ENCODE measurements at places on chromosomes 5 and 9.

DNA sequence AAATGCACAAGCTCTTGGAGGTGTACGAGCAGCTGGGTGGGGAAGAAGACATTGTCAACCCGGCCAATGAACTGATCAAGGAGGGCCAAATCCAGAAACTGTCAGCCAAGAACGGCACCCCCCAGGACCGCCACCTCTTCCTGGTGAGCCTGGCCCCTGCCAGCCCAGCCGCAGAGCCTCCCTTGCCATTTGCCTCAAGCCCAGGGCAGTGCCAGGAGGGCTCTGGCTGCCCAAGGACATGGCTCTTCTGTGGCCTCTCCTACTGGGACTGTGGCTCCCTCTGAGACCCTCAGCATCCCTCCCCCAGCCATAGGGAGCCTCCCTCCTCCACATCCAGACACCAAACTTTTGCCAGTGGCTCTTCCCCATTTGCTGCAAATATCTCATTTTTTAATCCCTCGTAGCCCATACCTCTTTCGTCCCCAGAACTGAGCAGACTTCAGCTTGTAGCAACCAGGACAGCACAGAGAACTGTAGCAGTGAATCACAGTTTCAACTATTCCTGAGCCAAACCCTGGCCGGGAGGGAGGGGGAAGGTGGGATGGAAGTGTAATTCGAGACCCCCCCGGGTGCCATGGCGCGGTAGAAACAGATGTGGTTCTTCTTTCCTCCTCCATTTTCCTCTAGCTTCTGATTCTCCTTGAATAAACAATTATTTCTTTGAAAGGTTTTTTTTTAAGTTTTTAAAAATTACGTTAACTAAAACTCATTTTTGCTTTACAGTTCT lies 44.5 kb upstream of the SUSD3 start:
- DNase-seq, result no peak

DNA sequence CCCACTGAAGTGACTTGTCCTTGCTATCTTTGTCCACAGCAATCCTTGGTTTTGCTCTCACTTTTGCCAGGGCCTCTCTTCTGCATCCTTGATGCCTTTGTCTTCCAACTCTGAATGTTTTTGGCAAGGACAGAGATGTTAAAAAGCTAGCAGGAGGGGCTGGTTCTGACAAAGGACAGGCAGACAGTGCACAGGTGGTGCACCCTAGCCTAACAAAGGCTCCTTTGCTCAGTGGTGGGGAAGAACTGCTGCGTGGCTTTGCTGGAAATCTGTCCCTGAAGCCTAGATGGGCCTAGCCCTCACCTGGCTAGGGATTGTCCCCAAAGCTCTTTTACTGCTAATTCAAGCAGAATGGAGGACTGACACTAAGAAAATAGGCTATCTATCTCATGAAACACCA lies 233.5 kb downstream of the MAN2A1 start:
- no peak for DNase-seq

DNA sequence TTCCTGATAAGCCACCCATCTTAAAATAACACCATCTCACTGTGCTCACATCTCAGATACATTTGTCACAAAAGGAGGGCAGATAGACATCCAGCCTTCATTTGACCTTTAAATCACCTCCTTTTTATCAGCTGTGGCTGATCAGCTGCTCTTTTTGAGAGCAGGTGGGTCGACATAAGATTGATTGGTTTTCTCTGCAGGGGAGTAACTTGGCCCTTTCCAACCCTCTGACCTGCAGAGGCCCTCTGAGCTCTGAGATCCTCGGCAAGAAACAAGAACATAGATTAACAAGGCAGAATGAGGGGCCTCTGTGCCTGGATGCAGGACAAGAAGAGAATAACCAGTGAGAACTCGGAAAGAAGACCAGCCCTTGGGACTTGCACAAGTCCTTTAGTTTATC lies 33.5 kb upstream of the GLRA1 start:
- DNase-seq, result no peak

- DNase-seq, result no peak
Measured at GRCh38 chr5:80917631-80918030, 42.5 kb upstream of the RASGRF2 start.

DNA sequence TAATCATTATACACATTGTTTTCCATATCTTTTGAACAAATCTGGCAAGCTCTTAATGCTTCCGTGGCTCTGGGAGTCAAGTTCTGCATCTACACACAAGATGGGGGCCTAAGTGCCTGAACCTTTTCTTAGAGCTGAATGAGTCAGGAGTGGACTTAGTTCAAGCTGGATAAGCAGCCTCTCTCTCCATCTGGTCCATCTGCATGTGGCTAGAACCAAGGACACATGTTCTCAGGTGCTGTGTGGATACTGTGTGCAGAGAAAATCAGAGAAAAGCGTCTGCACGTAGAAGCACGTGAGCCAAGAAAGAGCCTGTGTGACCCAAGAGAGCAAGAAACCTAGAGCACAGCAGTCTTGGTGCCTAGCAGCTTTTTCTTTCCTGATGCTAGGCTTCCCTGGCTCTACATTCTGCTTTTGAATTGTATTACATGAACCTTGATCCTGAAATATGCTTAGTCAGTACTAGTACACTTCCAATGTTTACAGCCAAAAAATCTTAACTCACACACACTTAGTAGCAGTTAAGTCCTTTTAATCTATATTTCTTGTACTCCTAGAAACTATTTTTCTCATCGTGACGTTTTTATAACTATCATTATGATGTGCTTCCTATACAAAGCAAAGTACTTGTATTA lies 1798.9 kb downstream of the MAT2B start:
- DNase-seq, result no peak

DNA sequence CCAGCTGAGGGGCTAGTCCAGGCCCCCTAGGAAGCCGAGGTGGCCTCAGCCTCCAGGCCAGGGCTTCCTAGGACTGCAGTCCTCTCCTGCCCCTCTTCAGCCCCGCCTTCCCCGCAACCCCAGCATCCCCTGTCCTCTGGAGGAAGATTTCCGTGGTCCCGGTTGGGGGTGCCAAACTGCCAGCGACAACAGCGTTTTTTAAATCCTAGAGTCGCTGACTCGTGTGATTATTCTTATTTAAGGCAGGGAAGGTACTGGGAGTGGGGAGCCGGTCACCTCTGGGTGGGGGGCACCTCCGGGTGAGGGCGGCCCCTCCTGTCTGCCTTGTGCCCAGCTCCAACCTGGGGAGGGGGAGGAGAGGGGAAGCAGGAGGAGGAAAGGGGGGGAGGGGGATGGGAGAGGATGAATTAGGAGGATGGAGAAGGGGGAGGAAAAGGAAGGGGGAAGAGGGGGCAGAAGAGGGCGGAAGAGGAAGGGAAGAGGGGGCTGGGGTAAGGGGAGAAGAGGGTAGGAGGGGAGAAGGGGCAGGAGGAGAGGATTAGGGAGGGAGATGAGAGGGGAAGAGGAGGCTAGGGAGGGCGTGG lies 173.1 kb upstream of the IER5L start:
- no peak for DNase-seq

GRCh38 chr9:95133325-95133705 lies 184.2 kb downstream of the FANCC start:
- no peak for DNase-seq

DNA sequence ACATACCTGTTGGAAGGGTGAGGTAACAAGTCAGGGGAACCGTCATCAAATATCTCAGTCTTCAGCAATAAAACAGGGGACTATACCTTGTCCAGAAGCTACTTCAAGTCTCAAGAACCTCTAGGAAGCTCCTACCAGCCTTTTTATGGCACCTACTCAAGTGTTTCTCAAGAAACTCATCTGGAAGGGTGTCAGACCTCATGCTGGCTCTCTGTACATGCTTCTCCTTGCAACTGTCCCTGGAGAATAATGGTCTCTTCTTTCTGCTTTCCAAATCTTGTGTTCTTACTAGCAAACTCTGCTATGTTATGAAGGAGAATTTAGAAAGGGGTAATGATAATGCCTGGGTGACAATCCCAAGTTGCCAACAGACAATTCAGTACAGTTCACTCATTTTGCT lies 8.3 kb upstream of the PTAR1 start:
- no peak for DNase-seq

GRCh38 chr5:116536316-116537083 lies 38.1 kb downstream of the SEMA6A start:
- DNase-seq, result no peak

DNA sequence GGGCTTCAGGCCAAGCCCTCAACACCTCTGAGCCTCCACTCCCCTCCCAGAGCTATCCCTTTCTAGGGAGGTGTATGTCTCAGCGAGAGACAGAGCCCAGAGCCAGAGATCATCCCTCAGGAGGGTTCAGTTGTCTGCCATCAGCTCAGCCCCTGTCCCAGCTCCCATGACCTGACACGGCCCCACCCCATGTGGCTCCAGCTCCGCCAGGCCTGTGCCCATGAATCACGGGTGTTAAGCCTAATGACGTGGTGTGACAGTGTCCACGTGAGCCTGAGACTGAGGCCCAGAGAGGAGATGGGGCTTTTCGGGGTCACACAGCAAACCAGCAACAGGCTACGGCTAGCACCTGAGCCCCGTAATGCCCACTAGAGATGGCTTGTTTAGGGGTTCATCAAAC lies 60.9 kb upstream of the ORM1 start:
- no peak for DNase-seq

DNA sequence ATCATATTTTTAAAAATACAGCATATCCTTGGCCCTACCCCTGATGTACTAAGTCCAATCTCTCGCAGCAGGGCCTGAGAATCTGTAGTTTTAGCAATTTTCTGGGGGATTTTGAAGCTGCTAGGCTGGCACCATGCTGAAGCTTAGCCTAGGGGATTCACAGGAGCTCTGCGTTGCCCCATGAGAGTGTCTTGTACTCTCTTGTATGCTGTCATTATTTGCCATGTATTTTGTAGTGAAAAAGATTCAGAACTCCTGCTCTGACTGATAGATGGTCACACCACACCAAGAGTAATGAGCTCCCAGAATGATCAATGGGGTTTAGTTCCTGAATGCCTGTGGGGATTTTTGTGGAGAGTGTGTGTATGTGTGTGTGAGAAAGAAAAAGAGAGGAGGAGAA lies 20.7 kb upstream of the TRMT10B start:
- DNase-seq, result no peak

DNA sequence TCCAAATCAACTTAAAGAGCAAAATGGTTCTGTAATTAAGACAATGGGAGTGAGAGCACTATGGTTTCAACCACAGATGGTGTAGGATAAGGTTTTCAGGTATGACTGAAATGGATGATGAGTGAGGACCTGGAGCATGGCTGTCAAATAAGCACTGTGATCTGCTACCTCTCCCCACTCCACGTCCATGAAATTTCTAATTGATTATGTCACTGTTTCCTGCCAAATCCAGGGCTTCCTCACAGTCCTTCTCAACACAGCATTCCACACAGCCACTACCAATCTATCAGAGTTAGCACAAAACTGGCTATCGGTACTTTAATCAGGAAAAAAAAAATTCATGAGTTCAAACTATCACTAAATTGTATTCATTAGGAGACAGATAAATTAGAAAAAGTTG lies 420.4 kb upstream of the WWC1 start:
- no peak for DNase-seq

Measured in AG08396 (cell line).